ENCODE measurements at places on chromosomes 3 and 15.
A peak's percentile ranks its signal among the peaks of the same experiment; 100 is the strongest.

DNA sequence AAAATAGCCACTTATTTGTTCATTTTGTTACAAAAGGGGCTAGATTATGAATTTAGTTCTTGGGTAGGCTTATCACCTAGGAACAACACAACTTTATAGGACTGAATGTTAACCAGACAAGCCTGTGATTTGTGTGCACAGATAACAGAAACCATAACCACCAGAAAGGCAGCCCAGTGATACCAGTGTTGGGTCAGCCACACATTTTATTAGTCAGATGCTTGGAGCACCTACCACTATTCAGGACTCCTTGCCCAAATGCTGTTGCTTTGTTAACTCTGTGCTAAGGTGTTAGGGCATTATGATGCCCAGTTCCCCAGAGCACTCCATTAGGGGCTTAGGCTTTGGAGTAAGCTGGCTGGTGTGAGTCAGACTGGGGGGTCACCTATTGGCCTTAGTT, 22.5 kb downstream of the PLCL2 start:
- no peak for DNase-seq

GRCh38 chr3:153023896-153024295, 138.1 kb upstream of the RAP2B start:
- DNase-seq, result no peak

GRCh38 chr3:78426454-78426853, 1341.3 kb downstream of the ROBO1 start:
- DNase-seq, result no peak

GRCh38 chr15:40487816-40488682, 17.3 kb downstream of the CHST14 start:
- DNase-seq, result no peak

DNA sequence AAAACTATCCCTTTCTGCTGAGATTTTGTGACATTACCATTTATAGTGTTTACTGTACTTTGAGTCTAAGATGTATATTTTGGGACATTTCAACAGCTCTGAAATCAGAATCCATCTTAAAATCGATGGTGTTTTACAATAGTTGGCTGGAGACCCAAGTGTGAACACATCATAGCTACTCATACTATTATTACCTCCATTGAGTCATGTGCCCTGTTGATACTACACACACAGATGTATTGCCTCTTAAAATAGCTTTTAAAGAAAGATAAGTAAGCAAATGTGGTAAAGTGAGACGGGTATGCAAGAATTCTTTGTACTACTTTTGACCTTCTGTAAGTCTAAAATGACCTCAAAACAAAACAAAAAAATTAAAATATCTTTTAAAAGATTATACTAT, 6.7 kb downstream of the LMOD3 start:
- DNase-seq, result no peak

GRCh38 chr3:160016972-160017371, 28.3 kb downstream of the IL12A start:
- peak; percentile 13 for DNase-seq

DNA sequence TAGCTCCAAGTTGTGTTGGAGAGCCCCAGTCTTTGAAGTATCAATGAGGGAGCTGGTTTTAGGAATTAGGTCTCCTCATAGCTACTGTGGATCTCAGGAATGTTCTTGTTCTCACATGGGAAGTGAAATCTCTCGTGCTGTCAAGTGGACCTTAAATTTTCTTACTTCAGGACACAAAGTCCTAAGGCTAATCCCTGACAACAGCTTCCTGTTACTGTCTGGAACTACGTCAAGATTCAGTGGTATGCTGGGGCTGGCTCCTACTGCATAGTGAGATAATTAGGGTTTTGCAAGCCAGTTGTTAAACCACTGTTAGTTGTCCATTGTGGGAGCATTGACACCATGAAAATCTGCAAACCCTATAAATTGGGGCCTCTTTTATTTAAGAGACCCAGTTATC, 22.8 kb downstream of the MESP1 start:
- no peak for DNase-seq

GRCh38 chr3:74089814-74090213, 465.1 kb upstream of the PDZRN3 start:
- no peak for DNase-seq

DNA sequence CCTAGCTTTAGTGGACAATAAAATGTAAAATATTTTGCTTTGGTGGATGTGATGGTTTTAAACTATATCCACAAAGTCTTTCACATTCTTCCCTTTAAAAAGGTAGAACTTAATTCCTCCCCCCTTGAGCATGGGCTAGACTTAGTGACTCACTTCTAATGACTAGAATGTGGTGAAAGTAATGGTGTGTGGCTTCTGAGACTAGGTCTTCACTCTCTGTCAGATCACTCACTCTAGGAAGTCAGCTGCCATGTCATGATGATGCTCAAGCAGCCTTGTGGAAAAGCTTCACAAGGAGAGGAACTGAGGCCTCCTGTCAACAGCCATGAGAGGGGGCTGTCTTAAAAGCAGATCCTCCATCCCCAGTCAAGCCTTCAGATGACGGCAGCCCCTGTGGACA, 4.2 kb downstream of the LRRC2 start:
- no peak for DNase-seq

GRCh38 chr3:51955175-51955892, at the start of gene GPR62:
Gene GPR62, plus strand, starts transcription at chr3:51955381. Its CDS starts 272 bp downstream, at chr3:51955653.
- no peak for DNase-seq

- peak; percentile 75 for DNase-seq
Measured at GRCh38 chr15:66955871-66956585, 109.4 kb upstream of the SMAD3 start.

DNA sequence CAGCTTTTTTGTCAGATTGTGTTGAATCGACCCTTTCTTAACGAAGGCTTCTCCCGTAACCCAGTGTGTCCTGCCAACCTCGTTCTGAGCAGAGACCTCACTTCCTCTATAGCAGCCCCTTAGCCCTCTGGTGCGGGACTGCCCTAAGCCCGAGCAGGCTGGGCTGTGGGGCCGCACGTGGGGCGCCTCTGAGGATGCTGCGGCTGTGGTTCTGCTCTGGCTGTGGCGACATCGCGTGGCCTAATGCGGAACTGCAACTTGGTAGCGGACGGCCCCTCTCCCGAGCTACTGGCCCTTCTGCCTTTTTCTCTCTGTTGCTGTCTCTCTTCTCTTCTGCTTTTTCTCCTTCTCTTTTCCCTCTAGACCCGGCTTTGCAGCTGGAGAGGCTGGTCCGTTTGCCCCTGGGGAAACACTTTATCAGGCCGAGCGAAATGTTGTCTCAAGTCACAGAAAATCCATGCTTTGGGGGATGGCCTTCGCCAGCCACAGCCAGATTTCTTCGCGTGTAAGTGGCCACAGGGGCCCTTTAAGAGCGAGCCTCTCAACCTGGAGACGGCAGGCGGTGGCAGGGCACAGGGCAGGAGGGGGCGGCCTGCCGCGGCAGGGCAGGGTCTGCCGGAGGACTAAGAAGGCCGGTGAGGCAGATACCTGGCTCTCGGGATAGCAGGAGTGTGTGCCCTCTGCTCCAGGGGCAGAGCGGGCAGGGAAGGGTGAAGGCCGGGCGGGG, 19.4 kb upstream of the KIF23 start:
- DNase-seq, result peak; percentile 77

GRCh38 chr3:187725653-187726370, 19.5 kb downstream of the BCL6 start:
- DNase-seq, result no peak

DNA sequence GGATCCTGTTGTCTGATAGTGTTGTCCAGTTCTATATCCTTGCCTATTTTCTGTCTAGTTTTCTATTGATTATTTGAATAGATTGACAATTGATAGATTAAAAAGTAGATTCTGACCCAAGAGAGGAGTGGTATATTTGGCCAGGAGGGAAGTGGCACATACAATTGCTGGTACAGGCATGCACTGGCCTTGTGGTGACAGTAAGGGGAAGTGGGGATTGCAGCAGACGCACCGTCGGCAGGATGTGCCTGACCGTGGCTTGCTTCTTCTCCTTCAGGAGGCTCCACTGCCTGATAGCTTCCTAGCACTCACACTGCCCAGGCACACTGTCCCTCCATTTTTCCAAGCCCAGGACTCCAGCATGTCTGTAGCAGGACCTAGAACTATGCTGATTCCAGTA, 10.5 kb downstream of the GABRG3 start:
- no peak for DNase-seq

- no peak for DNase-seq
Measured at GRCh38 chr3:184008161-184008560, 9.5 kb downstream of the ABCC5 start.

DNA sequence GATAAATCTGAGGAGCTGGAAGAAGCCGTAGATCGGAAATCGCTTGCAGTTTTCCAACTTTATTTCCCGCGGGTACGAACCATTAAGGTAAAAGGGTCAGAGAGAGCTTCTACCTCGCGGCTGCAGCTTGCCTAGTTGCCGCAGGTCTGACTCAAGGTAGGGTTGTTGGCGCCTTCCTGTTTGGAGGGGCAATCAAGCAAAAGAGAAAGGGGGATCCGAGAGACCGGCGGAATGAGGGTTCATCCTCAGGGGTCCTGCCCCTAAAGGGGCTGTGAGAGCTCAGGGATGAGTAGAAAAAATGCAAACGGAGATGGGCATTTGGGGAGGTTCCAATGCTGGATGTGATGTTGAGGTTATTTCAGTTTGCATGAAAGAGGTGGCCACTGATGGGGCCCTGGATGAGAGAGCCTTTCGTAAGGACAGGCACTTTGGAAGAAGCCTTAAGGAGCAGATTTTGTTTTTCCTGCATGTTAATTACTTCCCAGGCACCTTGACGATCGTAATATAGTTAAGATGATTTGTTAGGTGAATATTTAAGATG, 265.4 kb downstream of the CGGBP1 start:
- DNase-seq, result no peak

GRCh38 chr3:14652-15051, 181.9 kb upstream of the CHL1 start:
- DNase-seq, result no peak

DNA sequence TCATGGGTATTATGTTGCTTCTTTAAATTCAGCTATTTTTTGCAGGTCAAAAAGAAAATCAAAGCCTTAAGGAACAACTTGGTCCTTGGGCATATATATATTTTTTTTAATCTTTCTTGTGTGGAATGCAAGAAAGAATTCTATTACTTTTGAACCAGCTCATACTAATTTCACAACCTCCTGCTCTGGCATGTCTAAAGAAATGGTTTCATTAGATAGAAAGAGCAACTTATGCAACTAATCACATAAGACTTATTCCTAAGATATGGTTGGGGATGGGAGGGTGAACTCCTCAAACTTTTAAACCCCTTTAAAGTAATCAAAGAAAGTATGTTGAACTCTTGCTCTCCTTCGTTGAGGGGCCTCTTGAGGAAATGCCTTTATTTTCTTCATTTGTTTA, 114.9 kb downstream of the GMNC start:
- no peak for DNase-seq

DNA sequence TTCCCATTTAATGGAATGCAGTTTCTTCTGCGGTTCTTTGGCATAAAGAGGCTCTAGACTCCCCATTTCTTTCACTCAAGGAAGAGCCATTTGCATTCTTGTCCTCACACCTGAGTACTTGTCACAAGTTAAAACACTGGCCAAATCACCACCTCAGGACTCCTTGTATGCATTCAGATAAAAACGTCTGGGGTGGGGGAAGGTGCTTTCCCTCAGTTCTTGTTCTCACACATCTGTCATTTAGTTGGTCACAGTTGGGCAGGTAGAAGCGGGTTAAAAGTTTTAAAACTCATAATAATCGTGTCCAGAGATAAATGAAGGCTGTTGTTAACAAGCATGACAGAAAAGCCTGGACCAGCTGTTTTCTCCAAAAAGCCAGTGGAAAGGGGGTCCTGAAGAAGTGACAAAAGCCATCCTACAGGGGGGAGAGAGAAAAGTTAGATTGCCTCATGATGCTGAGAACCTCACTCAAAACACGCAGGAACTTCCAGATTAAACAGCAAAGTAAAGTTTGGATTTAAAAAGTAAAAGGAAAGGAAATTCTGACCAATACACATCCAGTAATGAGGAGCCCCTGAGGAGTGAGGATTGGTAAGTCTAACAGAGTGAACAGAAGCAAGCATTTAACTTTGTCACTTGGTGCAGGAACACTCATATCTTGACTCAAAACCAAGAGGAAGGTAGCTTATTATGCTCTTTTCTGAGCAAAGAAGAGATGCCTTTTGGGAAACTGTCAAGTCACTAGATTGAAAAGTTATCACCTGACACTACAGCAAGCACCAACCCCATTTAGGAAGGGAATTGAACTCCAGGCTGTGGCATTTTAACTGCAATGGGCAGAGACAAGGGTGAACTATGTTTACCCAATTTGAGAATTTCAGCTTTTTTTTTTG, 2.8 kb downstream of the BCL2L10 start:
- no peak for DNase-seq

- DNase-seq, result peak; percentile 85
Measured at GRCh38 chr3:191774485-191774884, 313.5 kb downstream of the PYDC2 start.

DNA sequence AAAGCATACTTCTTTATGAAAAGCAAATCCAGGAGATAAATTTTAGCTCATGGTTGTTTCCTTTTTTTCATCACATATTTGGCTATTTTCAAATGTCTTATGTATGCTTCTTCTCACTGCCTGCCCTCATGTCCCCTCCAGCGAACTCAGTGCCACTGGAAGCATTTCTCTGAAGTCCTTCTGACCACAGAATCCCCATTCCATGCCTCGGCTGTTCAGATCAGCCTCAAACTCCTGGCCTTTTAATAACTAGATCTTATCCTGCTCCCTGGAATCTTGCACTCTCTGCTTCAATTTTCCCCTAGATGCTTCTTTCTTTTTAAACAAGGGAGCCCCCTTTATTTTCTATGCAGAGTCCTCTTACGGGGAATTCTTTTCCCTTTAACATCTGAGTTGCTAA, 10.1 kb downstream of the ETV5 start:
- no peak for DNase-seq

DNA sequence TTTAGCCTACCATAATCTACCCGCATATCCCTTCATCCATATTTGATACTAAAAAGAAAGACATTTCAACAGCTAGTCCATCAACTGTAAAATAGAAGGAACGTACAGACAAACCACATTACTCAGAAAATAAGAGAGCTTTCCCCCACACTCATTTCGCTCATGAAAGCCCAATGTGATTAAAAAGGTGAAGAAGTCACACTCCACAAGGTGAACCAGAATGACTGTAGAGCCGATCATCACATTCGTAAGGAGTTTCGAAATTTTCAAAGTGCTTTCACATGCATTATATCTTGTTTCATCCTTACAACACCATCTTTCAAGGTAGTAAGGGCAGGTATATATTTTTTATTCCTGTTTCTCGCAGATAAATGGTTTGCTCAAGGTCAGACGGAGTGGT, 225.3 kb downstream of the FOXP1 start:
- DNase-seq, result no peak

GRCh38 chr3:38154033-38154494, 11.3 kb upstream of the OXSR1 start:
- DNase-seq, result peak; percentile 42

- no peak for DNase-seq
Measured at GRCh38 chr3:43347774-43348173, 61.4 kb downstream of the SNRK start.

DNA sequence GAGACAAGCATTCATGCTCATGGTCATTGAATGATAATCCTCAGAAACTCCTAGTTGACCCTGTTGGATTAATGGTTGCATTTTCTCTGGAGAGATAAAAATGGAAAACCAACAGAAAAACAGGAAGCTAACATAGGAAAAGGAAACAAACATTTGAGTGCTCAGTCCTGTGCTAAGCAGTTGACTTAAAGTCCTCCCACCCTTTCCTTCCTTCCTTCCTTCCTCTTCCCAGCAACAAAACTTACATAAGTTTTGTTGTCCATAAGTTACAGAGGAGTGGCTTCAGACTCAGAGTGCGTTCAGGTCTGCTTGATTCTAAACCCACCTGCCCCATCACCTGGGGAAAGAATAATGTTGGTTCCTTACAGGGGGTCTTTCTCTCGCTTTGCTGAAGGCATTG, 163.8 kb upstream of the RGMA start:
- DNase-seq, result no peak

GRCh38 chr3:58604031-58604430, 26.8 kb upstream of the FAM107A start:
- no peak for DNase-seq

Measured in PC-9 (cell line).